ENCODE measurements at places on chromosomes 5 and 9.

DNA sequence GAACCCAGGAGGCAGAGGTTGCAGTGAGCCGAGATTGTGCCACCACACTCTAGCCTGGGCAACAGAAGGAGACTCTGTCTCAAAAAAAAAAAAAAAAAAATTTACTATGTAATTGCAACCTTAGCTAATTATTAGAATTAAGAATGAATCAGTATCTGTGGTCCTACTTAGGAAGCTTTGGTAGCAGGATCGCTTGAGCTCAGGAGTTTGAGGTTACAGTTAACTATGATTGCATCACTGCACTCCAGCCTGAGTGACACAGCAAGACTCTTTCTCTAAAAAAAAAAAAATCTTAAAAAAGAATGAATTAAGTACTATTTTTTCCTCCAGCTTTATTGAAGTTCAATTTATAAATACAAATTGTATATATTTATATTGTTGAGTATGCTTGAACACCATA lies 16.7 kb downstream of the NDUFAF2 start:
- no peak for DNase-seq

DNA sequence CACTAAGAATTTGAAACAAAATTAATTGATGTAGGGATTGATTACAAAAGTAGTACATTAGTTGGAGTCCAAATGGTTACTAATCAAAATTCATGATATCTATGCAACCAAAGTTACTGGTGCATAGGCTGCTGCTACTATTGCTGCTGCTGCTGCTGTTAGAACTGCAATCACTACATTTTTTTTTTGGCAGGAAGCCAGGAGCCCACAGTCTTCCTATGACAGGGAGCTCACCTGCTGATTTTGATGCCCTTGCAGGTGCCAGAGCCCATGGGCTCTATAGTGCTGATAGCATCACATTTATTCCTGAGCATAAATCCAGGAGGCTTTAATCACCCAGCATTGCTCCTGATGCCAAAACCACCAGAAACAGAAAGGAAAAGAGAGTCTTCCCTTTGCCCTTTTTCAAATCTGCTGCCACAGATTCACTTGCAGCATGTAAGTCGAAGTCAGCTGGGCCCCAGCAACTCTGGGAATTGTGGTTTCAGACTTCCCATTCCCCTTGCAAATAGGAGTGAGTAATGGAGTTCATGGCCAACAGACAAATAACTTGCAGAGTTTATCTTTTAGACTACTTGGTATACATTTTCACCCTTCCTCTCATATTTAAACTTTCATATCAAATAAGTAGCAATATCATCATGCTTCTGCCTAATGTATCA lies 17.6 kb downstream of the SLCO6A1 start:
- DNase-seq: no peak

- no peak for DNase-seq
Observed at GRCh38 chr5:57681942-57682341, 199.3 kb upstream of the ACTBL2 start.

DNA sequence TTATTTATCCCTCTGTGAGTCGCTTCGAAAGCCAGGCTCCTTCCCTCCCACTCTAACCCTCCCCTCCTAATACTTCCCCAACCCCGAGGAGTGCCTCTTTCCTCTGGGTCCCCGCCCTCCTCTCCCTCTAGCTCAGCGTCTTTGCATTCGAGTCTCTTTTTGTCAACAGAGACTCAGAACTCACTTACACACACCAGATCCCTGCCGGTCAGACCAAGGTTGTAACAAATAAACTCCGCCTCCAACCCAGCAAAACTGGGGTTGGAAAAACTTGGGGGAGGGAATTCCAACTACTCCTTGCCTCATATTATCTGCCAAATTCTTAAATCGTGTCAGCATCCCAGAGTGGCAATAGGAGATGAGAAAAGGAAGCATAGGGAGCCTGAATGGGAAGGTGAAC lies at the start of gene HTR1A:
HTR1A (minus strand) TSS at position 167 of the 400 bp plus-strand sequence. CDS start 726 bp downstream, outside the sequence.
- DNase-seq: no peak

GRCh38 chr9:33489066-33489465 lies 15.3 kb upstream of the NOL6 start:
- no peak for DNase-seq

DNA sequence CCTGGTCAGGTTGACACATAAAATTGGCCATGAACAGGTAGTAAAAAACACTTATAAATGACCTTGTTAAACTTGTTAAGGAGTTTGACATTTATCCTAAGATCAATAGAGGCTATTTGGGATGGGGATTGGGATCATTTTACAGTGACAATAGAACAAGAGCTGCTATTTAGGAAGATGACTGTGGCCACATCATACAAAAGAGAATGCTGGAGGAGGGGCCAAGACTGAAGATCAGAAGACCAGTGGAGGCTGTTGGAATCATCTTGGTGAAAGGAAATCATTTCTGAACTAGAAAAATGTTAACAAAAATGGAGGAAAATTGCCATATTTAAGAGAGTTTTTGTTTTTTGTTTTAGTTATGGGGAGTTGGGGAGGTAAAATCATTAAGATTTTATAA lies 304.8 kb upstream of the TLE4 start:
- DNase-seq: no peak

GRCh38 chr9:109816490-109816889 lies 36.5 kb downstream of the PALM2AKAP2 start:
- no peak for DNase-seq

DNA sequence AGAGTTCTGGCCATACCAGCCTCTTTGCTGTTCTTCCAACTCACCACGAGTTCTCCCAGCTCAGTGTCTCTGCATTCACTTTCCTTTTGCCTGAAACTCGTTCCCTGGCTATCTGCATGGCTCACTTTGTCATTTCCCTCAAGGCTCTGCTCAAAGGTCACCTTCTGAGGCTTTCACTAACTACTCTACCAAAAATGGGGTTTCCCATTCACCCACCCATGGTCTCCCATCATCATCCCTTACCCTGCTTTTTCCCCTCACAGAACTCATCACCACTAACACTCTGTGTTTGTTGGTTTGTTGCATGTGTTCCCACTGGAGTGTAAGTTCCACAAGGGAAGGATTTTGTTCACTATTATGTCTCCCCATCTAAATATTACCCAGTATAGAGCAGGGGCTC lies 16.6 kb downstream of the PLGRKT start:
- DNase-seq: no peak

- no peak for DNase-seq
Observed at GRCh38 chr9:99171225-99172123, 50.3 kb downstream of the ALG2 start.

GRCh38 chr5:100902440-100903038 lies 543 bp downstream of the ST8SIA4 start:
- no peak for DNase-seq

- no peak for DNase-seq
Observed at GRCh38 chr9:112863214-112863613, 27.5 kb downstream of the SLC46A2 start.

DNA sequence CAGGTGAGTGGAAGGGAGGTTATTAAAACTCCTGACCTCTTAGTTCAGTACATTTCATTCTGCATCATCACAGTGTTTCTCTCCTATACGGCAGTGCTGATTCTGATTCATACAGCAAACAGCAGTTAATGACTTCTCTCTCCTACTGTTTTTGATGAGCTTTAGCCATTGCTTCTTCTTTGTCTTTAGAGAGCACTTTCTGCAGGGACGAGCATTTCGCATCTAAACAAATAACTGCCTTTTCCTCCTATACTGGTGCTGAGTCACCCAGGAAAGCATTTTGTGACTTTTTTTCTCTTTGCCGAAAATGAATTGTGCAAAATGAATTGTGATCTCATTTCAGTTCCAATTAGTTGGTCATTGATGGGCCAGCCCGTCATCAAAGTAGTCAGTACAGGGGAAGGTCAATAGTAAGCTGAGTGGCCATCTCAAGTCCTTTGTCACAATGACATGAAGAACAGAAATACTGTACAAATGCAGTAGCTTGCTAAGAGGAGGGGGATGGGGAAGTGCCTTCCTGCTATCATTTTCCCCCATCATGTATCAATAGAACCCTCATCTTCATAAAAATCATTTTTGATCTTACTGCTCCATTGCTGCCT lies 98.5 kb downstream of the INSYN2B start:
- no peak for DNase-seq

GRCh38 chr9:136588663-136589464 lies 43.0 kb upstream of the NOTCH1 start:
- no peak for DNase-seq

DNA sequence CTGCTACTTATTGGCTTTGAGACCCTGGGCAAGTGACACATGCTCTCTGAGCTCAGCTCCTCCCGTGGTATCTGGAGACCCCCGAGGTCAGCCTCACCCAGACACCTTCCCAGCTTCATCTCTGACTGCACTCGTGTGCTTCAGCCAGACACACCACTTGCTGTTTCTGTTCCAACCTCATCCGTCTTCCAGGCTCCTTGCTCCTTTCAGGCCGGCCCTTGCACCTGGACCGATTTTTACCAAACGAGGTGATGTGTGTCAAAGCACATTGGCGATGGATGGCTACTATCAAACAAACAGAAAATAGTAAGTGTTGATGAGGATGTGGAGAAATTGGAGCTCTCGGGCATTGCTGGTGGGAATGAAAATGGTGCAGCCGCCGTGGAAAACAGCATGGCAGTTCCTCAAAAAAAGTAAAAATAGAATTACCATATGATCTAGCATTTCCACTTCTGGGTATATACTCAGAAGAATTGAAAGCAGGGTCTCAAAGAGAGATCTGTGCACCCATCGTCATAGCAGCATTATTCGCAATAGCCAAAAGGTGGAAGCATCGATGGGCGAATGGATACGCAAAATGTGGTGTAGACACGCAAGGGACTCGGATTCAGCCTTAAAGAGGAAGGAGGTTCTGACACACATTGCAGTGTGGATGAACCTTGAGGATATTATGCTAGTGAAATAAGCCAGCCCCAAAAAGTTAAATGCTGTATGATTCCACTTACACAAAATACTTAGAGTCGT lies 96.1 kb upstream of the IER5L start:
- no peak for DNase-seq

GRCh38 chr5:113219695-113220094 lies 215.1 kb downstream of the TSSK1B start:
- DNase-seq: no peak

GRCh38 chr9:128828719-128829452 lies 708 bp downstream of the SPOUT1 start:
- DNase-seq: no peak

DNA sequence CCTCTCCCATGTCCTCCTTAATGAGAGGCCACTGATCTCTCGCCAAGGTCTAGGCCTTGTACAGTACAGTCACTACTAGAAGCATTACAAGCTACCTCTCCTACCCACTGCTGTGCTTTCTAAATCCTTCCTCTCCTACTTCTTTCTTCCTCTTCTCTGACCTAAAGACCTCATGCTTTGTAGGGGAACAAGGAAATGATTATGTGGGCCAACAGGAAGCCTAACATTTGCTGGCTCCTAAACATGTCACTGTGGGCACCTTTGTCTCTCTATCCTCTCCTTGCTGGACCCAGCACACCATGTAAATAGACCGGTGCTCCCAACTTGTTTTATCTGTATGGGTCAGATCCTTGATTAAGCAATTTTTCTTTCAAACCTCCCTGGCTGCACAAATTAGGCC lies 16.7 kb downstream of the SLC28A3 start:
- DNase-seq: no peak

- DNase-seq: no peak
Observed at GRCh38 chr9:35994959-35995358, 37.0 kb upstream of the OR2S2 start.

DNA sequence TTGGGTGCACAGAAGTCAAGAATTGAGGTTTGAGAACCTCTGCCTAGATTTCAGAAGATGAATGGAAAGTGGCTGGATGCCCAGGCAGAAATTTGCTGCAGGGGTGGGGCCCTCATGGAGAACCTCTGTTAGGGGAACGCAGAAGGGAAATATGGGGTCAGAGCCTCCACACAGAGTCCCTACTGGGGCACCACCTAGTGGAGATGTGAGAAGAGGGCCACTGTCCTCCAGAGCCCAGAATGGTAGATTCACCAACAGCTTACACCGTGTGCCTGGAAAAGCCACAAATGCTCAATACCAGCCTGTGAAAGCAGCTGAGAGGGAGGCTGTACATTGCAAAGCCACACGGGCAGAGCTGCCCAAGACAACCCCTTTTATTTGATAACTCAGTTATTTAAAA lies 383.5 kb downstream of the TLE4 start:
- no peak for DNase-seq

GRCh38 chr5:133396187-133396741 lies 216.1 kb downstream of the FSTL4 start:
- DNase-seq: no peak

DNA sequence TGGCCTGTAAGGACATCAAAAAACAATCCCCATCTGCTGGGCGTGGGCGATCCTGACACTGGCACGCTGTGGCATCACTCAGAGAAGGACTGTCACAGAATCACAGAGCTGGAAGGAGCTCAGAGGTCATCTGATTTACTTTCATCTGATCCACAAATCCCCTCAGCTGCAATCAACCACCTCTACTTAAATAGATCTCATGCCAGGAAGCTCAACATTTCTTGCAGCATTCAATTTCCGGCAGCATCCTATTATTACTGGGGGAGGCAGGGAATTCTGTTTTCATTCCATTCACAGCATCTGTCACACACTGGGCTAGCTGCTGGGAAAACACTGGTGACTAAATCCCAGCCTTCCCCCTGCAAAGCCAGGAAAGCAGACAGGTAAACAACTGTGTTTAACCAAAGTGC lies 38.3 kb downstream of the RETREG1 start:
- no peak for DNase-seq

- DNase-seq: no peak
Observed at GRCh38 chr5:128498844-128499455, 39.1 kb downstream of the FBN2 start.

DNA sequence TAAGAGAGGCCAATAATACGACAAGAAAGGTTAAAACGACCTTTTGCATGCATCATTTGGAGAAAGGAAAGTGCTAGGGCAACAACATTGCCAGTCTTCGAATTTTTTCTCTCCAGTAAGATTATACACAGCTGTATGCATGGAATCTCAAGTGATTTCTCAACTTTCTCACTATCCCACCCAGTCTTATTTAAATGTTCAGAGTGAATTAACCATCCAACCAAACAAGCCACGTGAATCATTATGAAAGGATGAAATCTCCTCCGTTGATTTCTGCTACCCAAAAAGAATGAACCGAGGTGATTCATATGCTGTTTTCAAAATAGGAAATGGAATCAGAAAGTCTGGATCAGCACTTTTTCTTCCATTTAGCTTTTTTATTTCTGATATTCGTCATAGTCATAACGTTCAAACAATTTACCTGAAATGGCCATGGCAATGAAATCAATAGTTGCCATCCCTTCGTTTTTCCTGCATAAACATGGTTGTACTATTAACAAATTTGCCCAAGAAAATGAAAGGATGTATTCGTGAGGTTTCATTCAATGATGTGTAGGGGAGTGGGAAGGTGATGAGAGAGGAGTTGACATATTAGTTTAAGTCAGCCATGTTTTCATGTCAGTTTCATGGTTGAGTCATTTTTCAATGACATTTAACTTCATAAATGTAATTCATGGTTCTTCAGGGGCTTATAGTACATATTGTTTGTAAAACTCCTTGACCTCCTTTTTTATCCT lies 170.9 kb upstream of the WWC1 start:
- no peak for DNase-seq

All from NCI-H1092 (cell line).